Esophagus muscularis mucosa (tissue), 4 donors: ENCODE measurements at places on chromosomes 3 and 15. TPM values are rescaled to one million over a fixed set of nuclear protein-coding genes. Genes with fewer than 3 reads are reported as not detected.

The ARL14 gene
- not detected for total RNA-seq

The CLDN1 gene
- 0.99 TPM for total RNA-seq

The PIERCE2 gene
- 3.3 TPM for total RNA-seq

The HYAL1 gene
- 8.3 TPM for total RNA-seq

The GJD2 gene
- total RNA-seq = not detected

The NXPE3 gene
- total RNA-seq = 16.2 TPM

The RAB6B gene
- 9.3 TPM for total RNA-seq

The WNT5A gene
- 45.9 TPM for total RNA-seq

DNA sequence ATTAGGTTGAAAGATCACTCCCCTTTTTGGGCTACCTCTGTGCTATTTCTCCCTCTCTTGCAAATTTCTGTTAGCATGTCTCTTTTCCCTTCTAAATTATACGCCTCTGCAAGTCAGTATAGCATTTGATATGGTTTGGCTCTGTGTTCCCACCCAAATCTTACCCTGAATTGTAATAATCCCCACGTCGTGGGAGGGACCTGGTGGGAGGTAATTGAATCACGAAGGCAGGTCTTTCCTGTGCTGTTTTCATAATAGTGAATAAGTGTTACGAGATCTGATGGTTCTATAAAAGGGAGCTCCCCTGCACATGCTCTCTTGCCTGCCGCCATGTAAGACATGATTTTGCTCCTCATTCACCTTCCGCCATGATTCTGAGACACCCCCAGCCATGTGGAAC is 41.0 kb downstream of the TAMM41 start:
- no peak for DNase-seq

DNA sequence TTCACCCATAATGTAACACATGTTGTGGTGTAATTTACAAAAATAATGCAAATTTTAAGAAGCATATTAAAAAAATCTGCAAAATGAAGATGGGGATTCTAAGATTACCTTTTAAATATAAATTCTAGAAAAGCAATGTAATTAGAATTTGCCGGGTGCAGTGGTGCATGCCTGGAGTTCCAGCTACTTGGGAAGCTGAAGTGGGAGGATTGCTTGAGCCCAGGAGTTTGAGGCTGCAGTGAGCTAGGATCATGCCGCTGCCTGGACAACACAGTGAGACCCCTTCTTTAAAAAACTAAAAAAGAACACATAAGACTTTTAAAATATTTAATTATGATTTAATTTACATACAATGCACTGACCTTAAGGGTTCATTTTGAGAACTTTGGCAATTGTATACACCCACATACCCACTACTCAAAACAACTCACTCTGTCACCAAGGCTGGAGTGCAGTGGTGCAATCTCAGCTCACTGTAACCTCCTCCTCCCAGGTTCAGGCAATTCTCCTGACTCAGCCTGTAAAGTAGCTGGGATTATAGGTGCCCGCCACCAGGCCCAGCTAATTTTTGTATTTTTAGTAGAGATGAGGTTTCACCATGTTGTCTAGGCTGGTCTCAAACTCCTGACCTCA is 134.0 kb upstream of the TBL1XR1 start:
- DNase-seq = no peak

- DNase-seq = no peak
Observed at GRCh38 chr15:88710027-88710715, 71.4 kb downstream of the ISG20 start.

DNA sequence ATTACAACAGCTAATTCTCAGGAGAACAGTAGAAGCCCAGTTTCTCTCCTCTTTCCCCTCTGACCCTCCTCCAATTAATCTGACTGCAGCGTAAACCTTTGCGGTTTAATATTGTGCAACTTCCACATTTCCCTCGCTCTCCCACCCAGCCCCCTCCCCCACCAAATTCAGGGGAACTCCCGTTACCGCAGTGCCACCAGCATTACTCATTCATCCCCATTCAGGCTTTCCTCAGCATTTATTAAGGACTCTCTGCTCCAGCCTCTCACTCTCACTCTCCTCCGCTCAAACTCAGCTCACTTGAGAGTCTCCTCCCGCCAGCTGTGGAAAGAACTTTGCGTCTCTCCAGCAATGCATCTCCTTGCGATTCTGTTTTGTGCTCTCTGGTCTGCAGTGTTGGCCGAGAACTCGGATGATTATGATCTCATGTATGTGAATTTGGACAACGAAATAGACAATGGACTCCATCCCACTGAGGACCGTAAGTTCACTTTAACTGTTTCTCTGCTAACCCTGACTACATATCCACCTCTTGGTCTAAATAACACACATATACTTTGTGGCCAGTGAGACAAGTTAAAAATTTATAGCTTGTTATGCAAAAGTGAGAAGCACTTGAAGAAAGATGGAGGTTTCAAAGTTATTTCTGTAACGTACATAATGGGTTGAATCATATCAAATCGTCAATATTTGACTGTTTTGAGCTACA is at the start of gene PTX3:
Gene PTX3, plus strand, starts transcription at position 268 of the 709 bp plus-strand sequence. Its CDS starts 84 bp downstream, at position 352.
- no peak for DNase-seq

DNA sequence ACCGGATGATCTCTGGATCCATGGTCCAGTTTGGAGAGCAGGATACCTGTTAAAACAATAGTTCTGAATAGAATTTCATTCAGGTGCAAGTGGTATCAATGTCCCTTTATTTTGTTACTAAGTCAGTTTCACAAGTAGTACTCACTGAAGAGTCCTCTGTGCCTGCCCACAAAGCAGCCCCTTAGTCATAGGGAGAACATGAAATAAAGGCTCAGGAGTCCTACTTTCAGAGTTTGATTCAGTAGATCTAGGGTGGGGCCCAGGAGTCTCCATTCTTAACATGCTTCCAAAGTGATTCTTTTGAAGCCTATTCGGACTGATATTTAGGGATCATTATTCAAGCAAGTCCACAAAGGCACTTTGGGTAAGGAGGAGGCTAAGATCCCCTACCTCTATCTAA is 79.8 kb upstream of the ACKR4 start:
- no peak for DNase-seq

DNA sequence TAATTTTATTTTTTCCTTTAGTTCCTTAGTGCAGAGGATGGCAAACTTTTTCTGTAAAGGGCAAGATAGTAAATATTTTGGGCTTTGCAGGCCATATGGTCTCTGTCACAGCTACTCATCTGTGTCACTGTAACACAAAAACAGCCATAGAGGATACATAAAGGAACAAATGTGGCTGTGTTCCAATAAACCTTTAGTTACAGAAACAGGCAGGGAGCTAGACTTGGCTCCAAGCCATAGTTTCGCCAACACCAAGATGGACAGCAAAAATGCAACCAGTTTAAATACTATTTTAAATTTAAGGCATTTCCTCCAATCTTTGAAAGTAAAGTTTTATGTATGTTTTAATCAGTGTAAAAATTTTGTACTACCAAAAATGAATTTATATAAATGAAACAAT is 753.4 kb downstream of the FHIT start:
- DNase-seq = no peak

DNA sequence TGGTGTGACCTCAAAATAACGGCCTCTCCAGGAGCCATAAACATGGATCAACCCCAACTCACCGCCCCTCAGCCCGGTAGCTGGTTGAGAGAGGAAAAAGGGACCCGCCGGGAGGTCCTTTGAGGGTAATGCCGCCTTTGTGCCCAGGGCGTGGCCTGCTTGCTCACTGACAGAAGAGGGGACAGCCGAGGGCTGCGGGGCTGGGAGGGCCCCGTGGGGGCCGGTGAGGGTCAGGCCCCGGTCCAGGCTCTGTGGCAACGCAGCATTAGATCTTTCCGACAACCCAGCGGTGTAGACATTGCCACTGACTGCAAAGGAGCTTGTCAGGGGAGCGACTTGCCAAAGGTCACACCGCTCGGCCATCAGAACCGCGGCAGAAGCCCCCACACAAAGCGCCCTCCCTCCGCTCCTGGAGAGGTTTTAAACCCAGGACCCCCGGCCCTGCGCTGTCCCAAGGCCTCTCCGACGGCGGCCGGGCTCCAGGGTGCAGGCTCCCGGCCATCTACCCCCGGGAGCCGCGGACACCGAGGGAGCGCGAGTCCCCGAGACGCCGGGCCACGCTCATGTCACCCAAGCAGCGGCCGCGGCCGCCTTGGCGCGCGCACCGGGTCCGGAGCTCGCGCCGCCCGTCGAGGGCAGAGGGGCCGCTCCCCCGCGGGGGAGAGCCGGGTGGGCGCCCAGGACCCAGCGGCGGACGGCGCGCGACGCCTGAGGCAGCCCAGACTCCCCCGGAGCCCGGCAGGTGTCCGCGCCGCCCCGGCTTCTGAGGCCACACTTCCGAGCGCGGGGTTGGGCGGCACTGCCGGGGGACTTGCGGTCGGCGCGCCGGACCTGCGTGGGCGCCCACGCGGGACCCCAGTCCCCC is 975 bp downstream of the PCSK6 start:
- DNase-seq = no peak
